Fibroblast of mammary gland (primary cell): ENCODE measurements at places on chromosomes 4 and X.

GRCh38 chrX:34884817-34885216 is 57.8 kb upstream of the FAM47B start:
- DNase-seq = peak; percentile 88

DNA sequence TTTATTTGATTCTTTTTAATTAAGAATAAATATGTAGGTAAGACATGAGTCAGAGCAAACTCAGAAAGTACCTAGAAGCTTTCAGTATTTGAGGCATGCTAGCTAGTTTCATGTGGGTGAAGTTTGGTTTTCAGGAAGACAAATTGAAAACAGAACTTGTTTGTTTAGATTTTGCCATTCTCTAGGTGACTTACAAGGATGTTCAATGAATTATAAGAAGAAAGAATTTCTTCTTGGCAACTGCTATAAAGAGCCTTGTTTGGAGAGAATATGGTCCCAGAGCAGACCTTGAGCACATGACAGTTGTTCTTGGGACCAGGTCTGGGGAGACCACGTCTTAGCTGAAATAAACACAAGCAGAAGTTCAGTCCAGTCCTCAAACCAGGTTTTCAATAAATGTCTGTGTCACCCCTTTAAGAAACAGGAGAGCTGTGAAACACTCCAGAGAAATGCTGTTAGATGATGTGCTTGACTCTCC is 38.0 kb upstream of the IL21 start:
- DNase-seq = no peak

GRCh38 chr4:61671599-61671998 is 471.5 kb downstream of the ADGRL3 start:
- no peak for DNase-seq

- no peak for DNase-seq
These were observed 16.0 kb downstream of the SULT1E1 start for GRCh38 chr4:69843932-69844331.

DNA sequence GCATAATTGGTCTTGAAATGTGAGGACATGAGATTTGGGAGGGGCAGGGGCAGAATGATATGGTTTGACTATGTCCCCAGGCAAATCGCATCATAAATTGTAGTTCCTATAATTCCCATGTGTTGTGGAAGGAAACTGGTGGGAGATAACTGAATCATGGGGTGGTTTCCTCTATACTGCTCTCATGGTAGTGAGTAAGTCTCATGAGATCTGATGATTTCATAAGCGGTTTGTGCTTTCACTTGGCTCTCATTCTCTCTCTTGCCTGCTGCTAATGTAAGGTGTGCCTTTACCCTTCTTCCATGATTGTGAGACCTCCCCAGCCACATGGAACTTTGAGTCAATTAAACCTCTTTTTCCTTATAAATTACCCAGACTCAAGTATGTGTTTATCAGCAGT is 2595.9 kb downstream of the PCDH7 start:
- peak; percentile 70 for DNase-seq

DNA sequence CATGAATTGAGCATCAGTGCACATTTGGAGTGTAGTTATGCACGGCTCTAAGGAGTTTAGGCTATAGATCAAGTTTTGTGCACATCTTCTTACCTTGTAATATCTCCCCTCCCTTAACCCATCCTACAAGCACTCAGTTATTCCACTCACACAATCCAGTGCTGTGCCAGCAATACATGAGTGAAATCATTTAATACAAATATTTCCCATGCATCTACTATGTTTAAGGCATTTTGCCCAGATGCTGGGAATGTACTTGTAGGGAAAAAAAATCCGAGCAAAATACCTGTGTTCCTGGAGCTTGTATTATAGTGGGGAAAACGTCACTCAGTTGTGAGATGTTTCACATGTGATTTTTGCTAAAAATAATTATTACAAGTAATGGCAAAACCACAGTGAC is 191.6 kb upstream of the LDB2 start:
- DNase-seq = no peak
